ENCODE measurements at places on chromosomes 2 and 18.
A peak's percentile ranks its signal among the peaks of the same experiment; 100 is the strongest.

- no peak for DNase-seq
Measured at GRCh38 chr2:232903989-232904388, 33.9 kb downstream of the SNORC start.

- no peak for DNase-seq
Measured at GRCh38 chr2:207133458-207133819, 32.3 kb downstream of the KLF7 start.

GRCh38 chr2:216777637-216778273, 82.1 kb downstream of the TNP1 start:
- DNase-seq = peak; percentile 65

DNA sequence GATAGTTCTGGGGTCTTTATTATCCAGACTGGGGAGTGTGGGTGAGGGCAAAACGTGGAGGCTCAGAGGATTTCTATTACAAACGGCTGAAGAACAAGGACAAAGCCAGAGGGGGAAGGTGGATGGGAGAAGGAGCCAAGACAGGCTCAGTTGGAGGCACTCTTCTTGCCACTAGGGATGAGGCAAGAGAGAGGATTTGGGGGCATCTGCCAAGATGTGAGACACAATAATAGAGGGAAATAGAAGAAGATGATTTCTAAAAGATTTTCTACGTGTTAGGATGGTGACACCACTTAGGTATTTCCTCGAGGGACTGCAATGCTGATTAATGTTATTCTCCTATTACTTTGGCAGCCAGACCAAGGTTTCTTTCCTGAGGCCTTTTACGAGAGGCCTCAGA, 71.8 kb downstream of the APOB start:
- DNase-seq = no peak

DNA sequence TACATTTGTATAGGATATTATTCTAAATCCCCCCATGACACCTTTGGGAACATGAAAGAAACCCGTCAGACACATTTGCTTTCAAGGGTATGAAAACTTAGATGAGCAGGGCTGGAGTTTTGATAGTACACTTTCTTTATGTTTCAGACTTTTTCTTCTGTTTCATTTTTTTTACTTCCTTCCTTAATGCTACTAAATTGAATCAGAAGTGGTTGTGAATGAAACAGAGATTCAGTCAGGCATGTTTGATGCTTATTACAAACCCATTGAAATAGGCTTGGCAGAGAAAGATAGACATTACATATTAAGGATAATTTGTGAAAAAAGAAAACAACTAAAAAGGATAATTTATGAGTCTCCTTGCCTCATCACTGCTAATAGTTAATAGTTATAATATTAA, 26.8 kb downstream of the SLC30A6 start:
- no peak for DNase-seq

- peak; percentile 13 for DNase-seq
Measured at GRCh38 chr2:25009954-25010353, 31.9 kb upstream of the EFR3B start.

- no peak for DNase-seq
Measured at GRCh38 chr2:190524928-190525327, 9.6 kb downstream of the NEMP2 start.

GRCh38 chr2:85134255-85134895, 1.2 kb downstream of the TCF7L1 start:
- peak; percentile 48 for DNase-seq

DNA sequence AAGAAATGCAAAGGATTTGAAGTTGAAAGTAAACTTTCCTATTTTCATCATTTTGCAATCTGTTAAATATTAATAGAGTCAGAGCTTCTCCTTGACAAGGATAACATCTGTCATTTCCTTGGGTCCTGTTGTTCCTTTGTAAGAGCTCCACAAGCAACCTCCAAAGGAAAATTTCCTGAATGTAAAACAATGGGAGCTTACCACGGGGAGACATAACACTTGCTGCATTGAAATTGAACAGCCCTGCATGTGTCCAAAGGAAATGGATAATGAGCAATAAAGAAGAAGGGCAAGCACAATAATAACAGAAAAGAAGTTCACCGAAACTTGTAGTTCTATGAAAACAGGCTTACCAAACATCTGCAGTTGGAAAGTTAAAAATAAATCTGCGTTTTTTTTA, 42.0 kb upstream of the SCG2 start:
- no peak for DNase-seq

GRCh38 chr2:45554073-45554741, 56.9 kb downstream of the SRBD1 start:
- peak; percentile 48 for DNase-seq

GRCh38 chr2:184680825-184681224, 82.5 kb downstream of the ZNF804A start:
- DNase-seq = no peak

GRCh38 chr2:32735348-32735747, 107.5 kb downstream of the TTC27 start:
- no peak for DNase-seq

GRCh38 chr2:216501854-216502253, 3.2 kb downstream of the RPL37A start:
- DNase-seq = no peak

GRCh38 chr2:158504088-158504487, 47.3 kb downstream of the PKP4 start:
- DNase-seq = no peak

GRCh38 chr18:28256166-28256565, 79.2 kb upstream of the CDH2 start:
- DNase-seq = peak; percentile 71

- peak; percentile 49 for DNase-seq
Measured at GRCh38 chr2:225112362-225113126, 70.3 kb upstream of the DOCK10 start.

GRCh38 chr2:185391543-185391942, 347.1 kb upstream of the FSIP2 start:
- DNase-seq = no peak

DNA sequence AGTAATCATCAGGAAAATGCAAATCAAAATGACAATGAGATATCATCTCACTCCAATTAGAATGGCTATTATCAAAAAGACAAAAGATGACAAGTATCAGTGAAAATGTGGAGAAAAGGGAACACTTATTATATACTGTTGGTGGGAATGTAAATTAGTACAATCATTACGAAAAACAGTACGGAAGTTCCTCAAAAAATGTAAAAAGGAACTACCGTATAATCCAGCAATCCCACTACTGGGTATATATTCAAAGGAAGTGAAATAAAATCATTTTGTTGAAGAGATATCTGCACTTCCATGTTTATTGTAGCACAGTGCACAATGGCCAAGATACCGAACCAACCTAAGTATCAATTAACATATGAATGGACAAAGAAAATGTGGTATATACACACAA, 52.4 kb upstream of the TEX51 start:
- DNase-seq = no peak

DNA sequence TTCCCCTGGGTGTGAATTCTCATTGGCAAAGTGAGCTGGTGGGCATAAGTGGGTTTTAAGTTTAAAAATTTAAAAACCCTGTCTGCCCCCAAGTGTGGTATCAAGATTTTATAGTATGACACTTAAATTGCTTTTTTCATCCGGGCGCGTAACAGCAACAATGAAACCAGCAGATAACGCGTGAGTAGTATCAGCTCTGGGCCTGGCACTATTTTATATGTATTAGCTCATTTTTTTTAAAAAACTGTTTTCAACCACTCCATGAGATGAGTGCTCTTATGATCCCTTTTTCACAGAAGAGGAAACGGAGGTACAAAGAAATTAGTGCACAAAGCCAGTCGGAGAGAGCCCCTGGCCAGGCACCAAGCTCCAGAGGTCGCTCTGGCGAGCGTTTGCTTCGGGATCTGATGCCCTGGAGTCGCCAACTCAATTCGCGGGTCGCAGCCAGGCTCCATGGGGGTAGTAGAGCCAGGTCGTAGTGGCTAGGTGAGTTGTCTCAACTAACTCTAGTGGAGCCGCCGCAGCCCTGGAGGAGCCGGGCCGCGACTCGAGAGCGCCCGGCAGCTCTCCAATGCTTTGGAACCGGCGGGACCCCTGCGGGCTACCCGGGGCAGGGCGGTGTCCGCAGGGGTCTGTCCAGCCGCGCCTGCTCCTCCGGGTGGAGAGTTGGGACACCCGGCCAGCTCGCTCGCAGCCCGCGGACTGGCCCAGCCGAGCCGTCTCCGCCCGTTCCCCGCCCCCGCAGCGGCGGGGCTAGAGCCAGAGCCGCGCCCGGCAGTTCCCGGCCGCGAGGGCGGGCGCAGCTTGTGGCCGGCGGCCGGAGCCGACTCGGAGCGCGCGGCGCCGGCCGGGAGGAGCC, at the start of gene IL1R1:
Gene IL1R1 (plus strand): TSS at position 777 of the 859 bp plus-strand sequence. CDS start 14,979 bp downstream, outside the sequence.
- DNase-seq = peak; percentile 77

DNA sequence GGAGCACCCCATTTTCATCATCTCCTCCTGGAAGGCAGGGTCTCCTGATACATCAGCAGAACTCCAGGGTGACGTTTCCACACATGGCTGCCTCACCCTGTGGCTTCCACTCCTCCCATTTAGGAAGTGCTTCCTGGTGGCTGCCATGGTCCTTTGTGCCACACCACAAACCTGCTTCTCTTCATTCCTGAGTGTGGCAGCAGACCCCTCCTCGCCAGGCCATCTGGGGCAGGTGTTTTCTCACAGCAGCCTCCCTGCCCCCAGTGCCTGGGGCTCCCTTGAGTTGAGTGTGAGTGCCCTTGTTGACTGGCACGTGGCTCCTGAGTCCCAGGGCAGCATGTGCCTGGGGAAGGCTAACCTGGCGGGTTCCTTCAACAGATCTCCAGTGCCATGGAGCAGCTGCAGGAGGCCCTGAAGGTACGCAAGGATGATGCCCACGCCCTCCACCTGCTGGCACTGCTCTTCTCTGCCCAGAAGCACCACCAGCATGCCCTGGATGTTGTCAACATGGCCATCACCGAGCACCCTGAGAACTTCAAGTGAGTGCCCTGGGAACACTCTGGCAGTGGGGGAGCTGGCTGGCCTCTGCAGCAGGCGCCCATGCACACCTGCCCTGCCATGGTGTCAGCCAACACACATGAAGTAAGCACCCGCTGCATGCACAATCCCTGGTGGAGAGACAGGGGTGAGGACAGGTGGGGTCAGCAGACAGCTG, 113.4 kb upstream of the MCFD2 start:
- no peak for DNase-seq

GRCh38 chr2:179744401-179744800, 117.0 kb downstream of the ZNF385B start:
- DNase-seq = no peak

DNA sequence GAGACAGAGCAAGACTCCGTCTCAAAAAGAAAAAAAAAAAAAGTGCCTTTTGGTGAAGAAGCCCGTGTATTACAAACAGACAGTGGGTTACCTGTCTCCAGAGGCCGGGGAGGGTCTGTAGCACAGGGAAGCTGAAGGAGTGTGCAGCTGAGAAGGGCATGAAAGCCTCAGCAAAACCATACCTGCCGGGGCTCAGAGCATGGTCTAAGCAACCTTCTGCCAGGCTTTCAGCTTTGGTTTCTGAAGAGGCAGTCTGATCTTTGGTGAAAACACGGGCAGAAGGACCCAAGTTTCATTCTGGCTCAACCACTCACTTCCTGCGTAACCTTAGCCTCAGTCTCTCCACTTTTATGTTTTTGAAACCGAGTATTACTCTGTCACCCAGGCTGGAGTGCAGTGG, 21.5 kb downstream of the SH2D6 start:
- no peak for DNase-seq

DNA sequence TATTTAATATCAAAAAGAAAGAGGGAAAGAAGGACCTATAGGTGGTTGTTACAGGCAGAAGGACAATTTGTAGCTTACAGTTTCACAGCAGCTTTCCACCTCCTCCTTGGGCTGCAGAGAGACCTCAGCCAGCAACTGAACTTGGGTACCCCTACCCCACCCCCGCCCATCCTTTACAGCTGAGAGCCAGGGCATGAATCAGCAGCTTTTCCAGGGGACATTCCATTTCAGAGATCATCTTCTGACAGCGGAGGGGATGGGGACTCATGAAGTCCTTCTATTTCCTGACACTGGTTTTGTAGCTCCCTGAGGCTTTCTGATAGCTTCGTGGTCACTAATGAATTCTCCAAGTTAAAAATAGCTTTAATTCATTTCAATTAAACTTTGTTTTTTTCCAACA, 96.4 kb downstream of the ITGB1BP1 start:
- peak; percentile 73 for DNase-seq

- DNase-seq = peak; percentile 49
Measured at GRCh38 chr2:218733171-218734021, 22.8 kb downstream of the TTLL4 start.

DNA sequence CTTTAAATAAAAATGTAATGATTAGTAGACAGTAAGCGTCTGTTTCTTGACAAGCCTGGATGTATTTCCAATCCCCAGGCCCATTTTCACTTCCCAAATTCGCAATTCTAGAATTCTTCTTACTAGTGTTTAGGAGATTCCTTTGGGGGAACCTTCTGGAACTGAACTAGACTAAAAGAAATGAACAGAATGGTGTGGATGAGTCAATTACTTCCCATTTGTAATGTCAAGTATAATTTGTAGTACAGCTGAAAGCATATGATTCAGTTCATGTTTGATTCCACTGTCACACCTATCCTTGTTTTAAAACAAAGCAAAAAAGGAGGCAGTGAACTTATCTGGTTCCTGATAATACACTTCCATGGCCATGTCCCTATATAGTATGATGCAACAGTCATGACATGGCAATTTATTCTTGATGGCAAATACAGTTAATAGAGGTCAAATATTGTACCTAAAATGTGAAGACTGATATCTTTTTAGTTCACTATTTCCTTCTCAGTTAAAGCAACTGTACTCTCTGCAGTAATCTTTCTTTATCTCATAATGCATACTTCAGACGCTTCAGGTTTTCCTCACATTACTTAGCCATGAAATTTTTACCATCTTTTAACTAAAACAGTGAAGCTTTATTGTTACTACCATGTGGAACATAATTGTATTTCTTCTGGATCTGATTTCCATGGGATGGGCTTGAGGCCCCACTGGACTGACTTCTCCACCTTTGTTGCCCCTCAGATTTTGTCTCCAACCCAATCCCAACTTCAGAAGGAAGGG, 2.0 kb downstream of the IDH1 start:
- DNase-seq = no peak

GRCh38 chr2:122194546-122194945, 439.1 kb downstream of the TSN start:
- no peak for DNase-seq

GRCh38 chr2:186702501-186702900, 8.6 kb downstream of the FAM171B start:
- no peak for DNase-seq

DNA sequence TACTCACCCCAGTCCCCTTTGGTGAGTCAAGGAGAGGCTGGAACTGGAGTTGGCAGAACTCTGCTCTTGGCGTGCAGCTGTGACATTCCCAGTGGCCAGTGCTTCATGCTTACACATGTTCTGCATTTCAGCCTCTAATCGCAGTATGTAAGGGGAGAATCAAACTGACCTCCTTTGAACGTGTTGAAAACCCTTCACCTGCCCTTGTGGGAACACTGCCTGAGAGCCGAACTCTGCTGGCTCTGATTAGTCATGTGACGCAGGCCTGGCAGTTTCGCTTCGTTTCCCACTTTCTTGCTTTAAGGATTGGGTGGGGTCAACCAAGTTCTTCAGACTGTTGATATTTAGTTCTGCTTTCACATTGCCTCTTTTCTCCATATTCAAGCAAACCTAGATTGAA, 173.8 kb upstream of the BCL2L11 start:
- DNase-seq = peak; percentile 1

DNA sequence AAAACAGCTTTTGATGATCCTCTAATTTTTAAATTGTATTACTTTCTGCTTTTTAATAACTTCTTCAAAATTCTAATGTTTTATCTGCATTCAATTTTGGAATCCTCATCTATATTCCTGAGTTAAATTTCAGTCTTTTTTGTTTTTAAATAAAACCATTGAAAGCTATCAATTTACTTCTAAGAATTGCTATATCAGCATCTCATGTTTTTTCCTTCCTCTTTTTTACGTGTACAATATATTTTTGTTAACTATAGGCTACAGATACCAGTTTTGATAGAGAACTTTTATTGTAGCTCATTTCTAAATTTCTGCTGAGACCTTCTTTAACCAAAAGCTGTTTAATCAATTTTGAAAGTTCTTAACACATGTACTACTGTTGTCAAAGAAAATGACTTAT, 84.5 kb downstream of the SS18 start:
- DNase-seq = no peak

All from fibroblast of skin of right biceps (primary cell).